Stimulated activated naive B cell treated with anti-CD40 and anti-IgM and Interleukin-4, amounts not matched to agents 10 μg/mL and 1 μg/mL and 100 μg/mL, for 72 hours (primary cell): ENCODE measurements at places on chromosomes 5 and 9.
A peak's percentile ranks its signal among the peaks of the same experiment; 100 is the strongest.

GRCh38 chr5:72146056-72146455 lies 38.8 kb downstream of the MAP1B start:
- H3K4me3 ChIP-seq = no peak overlapping the region
- H3K27me3 ChIP-seq = peaks cover 11% of the 10 kb centered on the region
- no peak overlapping the region for H3K27ac ChIP-seq
- H3K4me1 ChIP-seq = no peaks in the 10 kb centered on the region

DNA sequence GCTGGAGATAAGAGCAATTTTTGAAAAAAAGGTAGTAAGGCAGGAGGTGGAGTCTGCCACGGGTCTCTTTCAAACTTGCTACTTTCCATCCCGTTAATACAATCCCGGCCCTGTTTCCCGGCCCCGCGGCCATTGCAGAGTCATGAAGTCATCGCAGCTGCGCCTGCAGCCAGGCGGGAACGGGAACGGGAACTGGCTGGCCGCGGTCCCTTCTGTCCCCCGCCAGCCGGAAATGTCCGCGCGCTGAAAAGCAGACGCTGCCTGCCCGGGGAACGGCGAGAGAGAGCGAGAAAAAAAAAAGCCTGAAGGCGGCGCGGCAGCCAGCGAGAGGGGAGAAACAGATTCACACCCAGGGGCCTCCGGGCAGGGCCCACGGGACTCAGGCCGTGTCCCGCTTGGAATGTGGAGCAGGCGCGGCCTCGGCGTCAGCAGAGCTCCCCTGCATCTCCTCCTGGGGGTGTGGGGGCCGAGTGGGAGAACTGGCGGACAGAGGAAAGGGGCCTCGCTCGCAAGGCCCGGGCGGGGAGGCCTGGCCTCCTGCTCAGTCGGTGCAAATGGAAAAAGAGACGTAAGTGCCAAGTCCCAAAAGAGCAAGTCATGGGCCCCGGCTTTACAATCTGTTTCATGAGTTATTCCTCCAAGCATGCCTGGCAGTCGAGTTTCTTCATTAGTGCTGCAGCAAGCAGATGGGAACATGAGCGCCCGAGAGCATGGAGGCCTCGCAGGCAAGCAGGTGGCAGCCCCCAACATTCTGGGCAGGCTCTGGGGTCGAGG lies 201.2 kb upstream of the GAS1 start:
- no peak for DNase-seq
- no peaks in the 10 kb centered on the region for H3K36me3 ChIP-seq
- peaks cover 31% of the 10 kb centered on the region for H3K27me3 ChIP-seq
- H3K4me1 ChIP-seq = peaks cover 5% of the 10 kb centered on the region
- H3K4me3 ChIP-seq = no peak overlapping the region
- H3K27ac ChIP-seq = peak overlapping the region; percentile 77

- peaks cover 4% of the 10 kb centered on the region for H3K36me3 ChIP-seq
- no peaks in the 10 kb centered on the region for H3K27me3 ChIP-seq
- H3K27ac ChIP-seq = no peak overlapping the region
- peaks cover 12% of the 10 kb centered on the region for H3K4me1 ChIP-seq
- no peak overlapping the region for H3K4me3 ChIP-seq
These were observed 5.7 kb downstream of the TBC1D2 start for GRCh38 chr9:98249771-98250170.

DNA sequence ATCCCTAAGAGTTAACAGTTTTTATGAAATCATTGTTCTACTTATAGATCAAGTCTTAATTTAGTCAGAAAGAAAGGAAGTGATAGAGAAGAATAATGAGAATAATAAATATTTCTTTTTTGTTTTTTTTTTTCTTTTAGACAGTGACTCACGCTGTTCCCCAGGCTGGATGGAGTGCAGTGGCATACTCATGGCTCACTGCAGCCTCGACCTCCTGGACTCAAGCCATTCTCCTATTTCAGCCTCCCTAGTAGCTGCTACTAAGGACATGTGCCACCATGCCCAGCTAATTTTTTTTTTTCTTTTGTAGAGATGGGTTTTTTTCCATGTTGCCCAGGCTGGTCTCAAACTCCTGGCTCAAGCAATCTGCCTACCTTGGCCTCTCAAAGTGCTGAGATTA lies 11.0 kb downstream of the IFNA21 start:
- H3K36me3 ChIP-seq = peaks cover 2% of the 10 kb centered on the region
- DNase-seq = no peak
- H3K27me3 ChIP-seq = peaks cover 11% of the 10 kb centered on the region
- no peak overlapping the region for H3K27ac ChIP-seq
- peaks cover 7% of the 10 kb centered on the region for H3K4me1 ChIP-seq

- H3K27me3 ChIP-seq = peaks cover 25% of the 10 kb centered on the region
- H3K4me1 ChIP-seq = peaks cover 21% of the 10 kb centered on the region
- DNase-seq = no peak
These were observed 9.1 kb downstream of the SMIM3 start for GRCh38 chr5:150787656-150788055.

DNA sequence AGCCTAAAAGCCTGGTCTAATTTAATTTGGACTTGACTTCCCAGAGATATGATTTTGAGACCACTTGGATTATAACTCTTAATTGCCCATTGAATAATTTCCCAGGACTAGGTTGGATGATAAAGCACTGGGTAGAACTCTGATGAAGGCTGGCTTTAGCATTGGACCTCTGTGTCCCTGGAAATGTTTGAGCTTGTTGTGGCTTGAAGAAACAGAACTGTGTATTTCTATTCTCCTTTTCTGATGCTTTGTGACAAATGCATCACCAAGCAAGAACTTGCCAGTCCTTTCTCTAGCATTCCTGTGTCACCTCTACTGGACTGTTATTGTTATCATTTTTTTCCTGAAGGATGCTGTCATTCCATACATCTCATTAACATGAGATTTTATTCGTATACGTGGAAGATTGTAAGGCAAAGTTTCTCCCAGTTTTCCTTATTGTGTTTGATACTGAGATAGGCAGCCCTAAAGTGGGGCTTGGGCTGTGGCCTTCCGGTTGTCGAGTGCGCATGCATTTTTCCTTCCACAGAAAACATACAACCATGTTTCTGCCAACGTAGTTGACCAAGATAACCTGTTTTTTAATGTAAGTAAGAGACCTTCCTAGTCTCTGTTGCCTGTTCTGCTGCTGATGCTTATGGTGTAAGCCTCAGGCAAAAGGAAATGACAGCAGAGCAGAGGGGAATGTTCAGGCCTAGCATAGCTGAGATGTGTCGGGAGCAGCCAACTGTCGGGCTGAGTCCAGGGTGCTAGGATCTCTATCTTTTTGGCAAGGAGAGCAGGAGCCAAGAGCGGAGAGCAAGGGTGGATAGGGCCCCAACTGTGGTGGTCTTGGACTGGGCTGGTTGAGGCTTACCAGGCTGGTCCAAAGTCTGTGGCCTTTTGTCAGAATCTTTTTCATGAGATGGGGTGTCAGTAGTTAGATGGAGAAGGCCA lies 2.3 kb downstream of the NTRK2 start:
- peaks cover 66% of the 10 kb centered on the region for H3K27me3 ChIP-seq
- DNase-seq = no peak
- no peak overlapping the region for H3K4me3 ChIP-seq
- no peak overlapping the region for H3K27ac ChIP-seq
- no peaks in the 10 kb centered on the region for H3K36me3 ChIP-seq
- H3K4me1 ChIP-seq = peaks cover 12% of the 10 kb centered on the region

DNA sequence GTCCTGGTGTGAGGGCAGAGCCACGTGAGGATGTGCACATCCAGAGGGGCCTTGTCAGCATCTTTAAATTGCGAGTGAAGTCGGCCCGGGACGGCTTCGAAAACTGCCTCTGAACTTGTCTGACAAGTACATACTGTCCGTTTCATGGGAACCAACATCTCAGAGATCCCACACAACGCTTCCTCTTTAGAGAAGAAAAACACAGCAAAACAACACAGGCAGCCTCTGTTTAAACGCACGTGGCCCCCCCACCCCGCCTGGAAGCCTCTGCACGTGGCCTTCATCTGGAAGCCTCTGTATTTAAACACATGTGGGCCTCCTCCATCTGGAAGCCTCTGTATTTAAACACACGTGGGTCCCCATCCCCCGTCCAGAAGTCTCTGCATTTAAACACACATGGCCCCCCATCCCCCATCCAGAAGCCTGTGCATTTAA lies 29.2 kb downstream of the CEP72 start:
- peaks cover 79% of the 10 kb centered on the region for H3K36me3 ChIP-seq
- H3K4me1 ChIP-seq = peaks cover 21% of the 10 kb centered on the region
- H3K27ac ChIP-seq = no peak overlapping the region
- H3K27me3 ChIP-seq = no peaks in the 10 kb centered on the region

- H3K36me3 ChIP-seq = no peaks in the 10 kb centered on the region
- no peaks in the 10 kb centered on the region for H3K27me3 ChIP-seq
- H3K27ac ChIP-seq = no peak overlapping the region
- no peak for DNase-seq
- no peak overlapping the region for H3K4me3 ChIP-seq
- H3K4me1 ChIP-seq = no peaks in the 10 kb centered on the region
These were observed 751.7 kb upstream of the WWC1 start for GRCh38 chr5:167539747-167540146.

DNA sequence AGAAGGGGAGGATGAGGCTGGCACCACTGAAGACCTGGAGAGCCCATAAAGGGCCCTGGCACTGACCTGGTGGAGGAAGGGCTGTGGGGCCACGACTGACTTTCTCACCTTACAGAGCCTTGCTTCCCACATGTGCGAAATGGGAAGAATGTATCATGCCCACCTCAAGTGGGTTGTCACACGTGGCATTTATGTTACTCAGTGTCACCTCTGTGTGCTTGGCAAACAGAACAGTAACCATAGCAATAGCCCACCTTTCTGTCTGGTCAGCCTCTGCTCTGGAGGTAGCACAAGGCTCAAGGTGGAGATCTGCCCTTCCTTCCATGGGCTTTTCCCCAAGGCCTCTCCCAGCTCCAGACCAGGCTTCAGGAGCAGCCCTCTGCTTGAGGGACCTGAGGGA lies 16.7 kb downstream of the TCF7 start:
- H3K36me3 ChIP-seq = peaks cover 61% of the 10 kb centered on the region
- H3K4me1 ChIP-seq = peaks cover 51% of the 10 kb centered on the region
- H3K4me3 ChIP-seq = no peak overlapping the region
- DNase-seq = no peak

GRCh38 chr9:77271023-77271690 lies 93.8 kb downstream of the VPS13A start:
- no peak for DNase-seq
- H3K36me3 ChIP-seq = peaks cover 20% of the 10 kb centered on the region
- H3K4me3 ChIP-seq = no peak overlapping the region
- no peaks in the 10 kb centered on the region for H3K4me1 ChIP-seq
- no peak overlapping the region for H3K27ac ChIP-seq
